Stimulated activated CD4-positive, alpha-beta T cell treated with anti-CD3 and anti-CD28 coated beads, Interleukin-1b, Interleukin-23, amount 100 ng/mL, for 48 hours (primary cell): ENCODE measurements at places on chromosomes 2 and 18.

- no peak for DNase-seq
Observed at GRCh38 chr2:95007822-95008221, 17.7 kb upstream of the MAL start.

- no peak for DNase-seq
Observed at GRCh38 chr2:212536817-212537725, 1.5 kb downstream of the ERBB4 start.

DNA sequence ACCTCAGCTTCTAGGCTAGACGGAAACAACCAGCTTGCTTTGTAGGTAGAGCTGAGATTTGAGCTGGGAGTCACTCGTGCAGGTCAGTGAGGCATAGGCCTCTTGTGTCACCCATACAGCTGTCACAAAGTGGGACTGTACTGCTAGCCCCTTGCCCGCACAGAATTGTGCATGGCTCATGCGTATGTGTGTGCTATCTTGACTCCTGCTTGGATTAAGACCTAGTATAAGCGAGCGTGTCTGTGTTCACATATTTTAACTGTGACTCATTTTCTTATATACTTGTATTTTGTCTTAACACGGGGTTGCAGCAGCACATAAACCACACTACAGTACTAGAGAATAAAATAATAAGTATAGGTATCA, 20.1 kb downstream of the CEP68 start:
- no peak for DNase-seq

GRCh38 chr18:47108998-47109405, 41.3 kb downstream of the HDHD2 start:
- no peak for DNase-seq

DNA sequence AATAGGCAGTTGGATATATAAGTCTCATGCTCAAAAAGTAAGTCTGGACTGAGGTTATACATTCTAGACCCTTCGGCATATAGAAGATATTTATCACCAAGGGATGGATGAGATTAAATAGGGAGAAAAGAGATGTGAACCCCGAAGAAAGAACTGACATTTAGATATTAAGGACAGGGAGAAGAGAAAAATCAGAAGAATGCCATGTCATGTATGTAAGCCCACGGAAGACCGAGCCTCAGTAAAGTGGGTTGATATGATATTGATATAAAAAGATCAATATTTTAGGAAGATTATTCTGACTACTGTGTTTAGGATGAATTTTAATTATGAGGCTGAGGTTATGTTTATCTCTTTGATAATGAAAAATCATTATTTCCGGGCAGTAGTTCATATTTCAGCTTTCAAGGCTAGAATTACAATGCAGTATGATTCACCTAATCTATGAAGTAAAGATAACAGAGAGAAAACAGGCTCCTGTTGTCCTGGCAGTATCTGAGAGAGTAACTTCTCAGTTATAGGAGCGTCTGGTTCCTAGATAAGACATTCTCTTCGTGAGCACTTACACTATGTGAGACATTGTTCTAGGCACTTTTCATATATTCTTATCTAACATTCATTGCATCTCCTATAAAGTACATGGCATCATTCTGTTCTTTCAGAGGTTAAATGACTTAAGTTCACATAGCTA, 83.0 kb downstream of the UBR3 start:
- DNase-seq = no peak

- no peak for DNase-seq
Observed at GRCh38 chr2:50333529-50334228, 698.3 kb downstream of the NRXN1 start.

- DNase-seq = no peak
Observed at GRCh38 chr2:229431327-229431954, 160.4 kb upstream of the PID1 start.

DNA sequence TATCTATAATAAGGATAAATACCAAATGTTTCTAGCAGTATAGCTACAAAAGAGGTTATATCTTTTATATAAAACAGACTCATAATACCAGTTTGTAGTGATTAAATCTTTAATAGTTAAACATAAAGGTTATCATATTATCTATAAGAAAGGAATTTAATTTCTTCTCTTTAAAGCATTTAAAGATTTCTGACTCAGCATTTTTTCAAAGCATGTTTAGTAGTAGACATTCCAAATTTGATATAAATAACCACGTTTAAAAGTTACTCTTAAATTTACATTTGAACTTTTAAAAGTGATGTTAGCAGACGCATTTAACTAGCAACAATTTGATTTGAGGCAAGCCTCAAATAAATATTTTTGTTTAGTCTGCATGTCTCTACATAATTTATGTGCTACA, 1508.0 kb upstream of the NXPH2 start:
- no peak for DNase-seq

DNA sequence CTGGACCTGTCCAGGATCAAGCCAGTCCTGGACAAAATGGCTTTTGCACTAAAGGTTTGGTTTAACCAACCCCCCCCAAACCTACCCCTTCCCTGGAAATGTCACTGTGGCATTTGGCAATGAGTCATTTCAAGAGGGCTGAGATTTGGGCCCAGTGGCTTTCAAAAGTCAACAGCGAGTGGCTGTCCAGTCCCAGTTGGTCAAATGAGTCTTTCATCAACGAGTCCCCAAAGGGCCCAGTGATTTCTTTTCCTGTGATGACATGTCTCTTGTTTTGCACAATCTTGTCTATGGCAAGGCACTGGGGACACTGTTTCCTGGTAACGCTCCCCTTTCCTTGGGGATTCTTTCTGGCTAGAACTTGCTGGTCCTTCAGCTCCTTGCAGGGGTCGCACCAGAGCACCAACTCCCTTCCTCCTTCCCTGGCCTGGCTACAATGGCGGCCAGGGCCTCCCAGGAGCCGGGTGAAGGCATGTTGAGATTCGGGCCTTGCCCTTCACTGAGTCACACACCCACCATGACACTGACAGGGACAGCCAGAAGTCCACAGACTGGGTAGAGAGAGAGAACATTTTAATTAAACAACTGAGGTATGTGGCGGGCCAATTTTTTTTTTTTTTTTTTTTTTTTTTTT, 87.2 kb downstream of the SMAD7 start:
- DNase-seq = no peak

DNA sequence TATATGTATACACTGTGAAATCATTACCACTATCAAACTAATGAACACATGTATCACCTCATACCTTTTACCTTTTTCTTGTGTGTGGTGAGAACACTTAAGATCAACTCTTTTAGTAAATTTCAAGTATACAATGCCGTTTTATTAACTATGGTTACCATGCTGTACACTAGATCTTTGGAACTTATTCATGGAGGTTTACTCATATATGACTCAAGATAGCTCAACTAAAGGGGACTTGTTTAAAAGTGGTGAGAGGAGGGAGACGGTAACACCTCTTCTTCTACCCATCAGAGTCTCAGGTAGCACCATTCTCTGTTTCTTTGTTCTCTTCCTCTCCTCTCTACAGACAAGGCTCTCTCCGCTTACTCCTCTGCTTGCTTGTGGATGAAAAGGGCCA, 36.1 kb upstream of the TMEM178A start:
- DNase-seq = no peak

GRCh38 chr2:170814533-170815230, 2.0 kb upstream of the GAD1 start:
- DNase-seq = no peak

DNA sequence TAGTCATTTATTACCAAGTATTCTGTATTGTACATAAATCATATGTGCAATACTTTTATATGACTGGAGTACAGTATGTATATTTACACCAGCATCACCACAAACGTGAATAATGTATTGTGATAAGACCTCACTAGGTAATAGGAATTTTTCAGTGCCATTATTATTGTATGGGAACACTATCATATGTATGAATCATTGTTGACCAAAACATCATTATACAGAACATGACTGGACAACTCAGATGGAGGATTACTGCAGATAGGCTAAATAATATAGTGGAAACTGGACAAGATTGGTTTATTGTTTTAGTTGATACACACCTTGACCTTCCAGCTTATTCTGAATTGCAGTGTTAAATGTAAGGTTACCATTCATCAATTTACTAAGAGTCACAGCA, 33.4 kb downstream of the VAPA start:
- DNase-seq = no peak

DNA sequence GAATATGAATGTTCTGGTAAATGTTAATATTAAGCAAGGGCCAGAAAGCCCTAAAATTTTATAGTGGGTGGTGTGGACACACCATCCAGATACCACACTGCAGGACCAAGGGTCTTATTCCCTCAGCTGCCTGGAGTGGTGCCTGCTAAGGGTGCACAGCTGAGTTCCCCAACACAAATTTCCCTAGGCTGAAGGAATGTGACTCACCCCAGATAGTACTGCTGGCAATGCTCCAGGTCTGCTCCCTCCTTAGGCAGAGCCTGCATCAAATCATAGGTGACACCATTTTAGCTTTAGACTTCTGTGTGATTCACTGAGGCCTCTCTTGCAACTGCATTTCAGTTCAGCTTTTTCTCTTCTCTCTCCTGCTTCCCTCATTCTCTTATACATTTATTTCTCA, 321.1 kb downstream of the SATB2 start:
- no peak for DNase-seq

- no peak for DNase-seq
Observed at GRCh38 chr2:10272464-10272863, 30.2 kb upstream of the HPCAL1 start.

DNA sequence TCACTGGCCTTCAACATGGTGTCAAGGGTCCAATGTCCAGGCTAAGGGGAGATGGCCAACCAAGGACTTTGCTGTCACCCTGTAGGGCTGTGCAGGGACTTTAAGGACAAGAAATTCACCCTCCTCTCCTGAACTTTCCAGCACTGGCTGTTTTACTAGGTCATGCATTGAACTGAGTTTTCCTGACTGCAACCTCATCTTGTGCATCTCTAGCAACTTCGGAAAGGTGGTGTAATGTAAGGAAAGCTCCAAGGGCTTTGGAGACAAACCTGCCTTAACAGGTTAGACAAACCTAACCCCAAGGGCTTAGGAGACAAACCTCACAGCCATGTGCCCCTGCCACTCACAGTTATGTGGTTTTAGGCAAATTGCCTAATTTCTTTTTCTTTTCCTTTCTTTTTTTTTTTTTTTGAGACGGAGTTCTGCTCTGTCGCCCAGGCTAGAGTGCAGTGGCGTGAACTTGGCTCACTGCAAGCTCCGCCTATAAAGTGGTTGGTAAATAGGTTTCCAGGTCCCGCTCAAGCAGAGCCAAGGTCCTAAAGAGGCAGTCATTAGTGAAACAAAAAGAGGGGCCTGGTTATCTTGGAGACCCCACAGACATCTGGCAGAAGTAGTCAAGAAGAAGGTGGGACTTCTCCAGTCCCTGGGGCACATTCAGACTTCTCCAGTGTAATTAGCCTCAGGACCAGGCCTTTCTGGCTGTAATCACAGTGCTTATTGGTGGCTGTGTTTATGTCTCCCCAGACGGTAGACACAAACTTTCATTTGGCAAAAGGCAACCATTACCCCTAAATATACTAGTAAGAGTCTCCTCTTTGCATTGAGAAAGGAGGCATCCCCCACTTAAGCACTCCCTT, 37.6 kb upstream of the PMAIP1 start:
- DNase-seq = no peak

GRCh38 chr2:237180987-237181386, 95.3 kb downstream of the COPS8 start:
- DNase-seq = no peak

GRCh38 chr18:55149994-55150393, 190.7 kb upstream of the CCDC68 start:
- DNase-seq = no peak

- no peak for DNase-seq
Observed at GRCh38 chr2:175575346-175576258, 394.1 kb upstream of the ATP5MC3 start.

GRCh38 chr18:61710082-61710620, 182.7 kb downstream of the RNF152 start:
- no peak for DNase-seq

DNA sequence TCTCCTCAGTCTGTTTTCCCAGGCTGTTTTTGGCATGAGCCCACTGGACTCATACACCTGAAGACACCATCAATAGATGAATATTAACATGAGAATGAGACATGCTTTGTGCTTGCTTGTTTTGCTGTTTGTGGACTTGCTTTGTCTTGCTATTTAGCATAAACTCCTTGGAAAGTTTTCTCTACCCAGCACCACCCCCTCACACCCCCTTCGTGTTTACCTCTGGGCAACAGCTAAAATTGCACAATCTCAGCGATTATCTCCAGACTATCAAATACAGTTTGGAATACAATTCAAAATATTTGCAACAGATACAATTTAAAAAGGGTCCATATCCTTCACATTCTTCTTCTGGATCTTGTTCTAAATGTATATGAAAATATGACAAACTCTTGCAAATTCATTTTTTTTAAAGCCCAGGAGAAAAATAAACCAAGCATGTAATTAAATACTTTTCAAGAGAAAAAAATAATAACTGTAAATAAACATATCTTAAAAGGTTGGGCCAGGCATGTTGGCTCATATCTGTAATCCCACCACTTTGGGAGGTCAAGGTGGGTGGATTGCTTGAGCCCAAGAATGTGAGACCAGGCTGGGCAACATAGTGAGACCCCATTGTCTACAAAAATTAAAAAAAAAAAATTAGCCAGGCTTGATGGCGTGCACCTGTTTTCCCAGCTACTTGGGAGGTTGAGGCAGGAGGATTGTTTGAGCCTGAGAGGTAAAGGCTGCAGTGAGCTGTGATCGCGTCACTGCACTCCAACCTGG, 32.3 kb upstream of the PMAIP1 start:
- DNase-seq = no peak

GRCh38 chr18:22069916-22070315, 99.5 kb upstream of the GATA6 start:
- no peak for DNase-seq

DNA sequence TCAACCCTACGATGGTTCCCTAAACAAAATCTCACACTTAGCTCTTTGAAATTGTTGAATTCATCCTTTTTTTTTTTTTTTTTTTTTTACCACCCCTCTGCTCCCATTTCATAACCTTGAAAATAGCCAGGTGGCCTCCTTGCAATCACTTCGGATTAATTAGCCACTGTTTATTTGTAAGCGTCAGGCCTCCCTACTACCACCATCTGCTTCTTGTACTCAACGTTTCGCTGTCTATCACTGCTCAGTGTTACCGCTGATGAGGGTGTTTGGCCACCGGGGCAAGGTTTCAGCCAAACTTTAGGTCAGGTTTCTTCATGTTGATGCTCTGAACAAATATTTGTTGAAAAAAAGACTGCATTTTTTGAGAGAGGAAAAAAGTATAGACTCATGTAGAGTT, 183.2 kb downstream of the EPHA4 start:
- no peak for DNase-seq

- no peak for DNase-seq
Observed at GRCh38 chr2:68588589-68588988, 54.8 kb upstream of the PROKR1 start.

DNA sequence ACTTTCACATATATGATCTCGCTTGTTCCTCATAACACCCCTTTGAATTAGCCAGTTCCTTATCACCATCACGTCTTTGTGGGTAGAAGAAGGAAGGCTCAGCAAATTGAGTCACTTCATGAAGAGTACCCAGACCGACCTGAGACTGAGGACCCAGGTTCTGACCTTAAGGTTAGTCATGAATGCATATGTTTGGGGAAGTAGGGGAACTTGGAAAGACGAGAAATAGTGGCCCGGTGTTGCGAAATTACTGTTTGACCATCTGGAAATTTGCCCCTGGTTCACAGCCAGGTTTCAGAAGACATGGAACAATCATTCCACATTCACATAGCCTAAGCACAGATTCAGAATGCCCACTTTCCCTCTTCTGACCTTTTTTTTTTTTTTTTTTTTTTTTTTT, 59.8 kb downstream of the MEIS1 start:
- DNase-seq = no peak
